ENCODE measurements at places on chromosomes 6 and 20.

- DNase-seq, result no peak
Observed at GRCh38 chr6:127404594-127405178, 54.5 kb downstream of the KIAA0408 start.

DNA sequence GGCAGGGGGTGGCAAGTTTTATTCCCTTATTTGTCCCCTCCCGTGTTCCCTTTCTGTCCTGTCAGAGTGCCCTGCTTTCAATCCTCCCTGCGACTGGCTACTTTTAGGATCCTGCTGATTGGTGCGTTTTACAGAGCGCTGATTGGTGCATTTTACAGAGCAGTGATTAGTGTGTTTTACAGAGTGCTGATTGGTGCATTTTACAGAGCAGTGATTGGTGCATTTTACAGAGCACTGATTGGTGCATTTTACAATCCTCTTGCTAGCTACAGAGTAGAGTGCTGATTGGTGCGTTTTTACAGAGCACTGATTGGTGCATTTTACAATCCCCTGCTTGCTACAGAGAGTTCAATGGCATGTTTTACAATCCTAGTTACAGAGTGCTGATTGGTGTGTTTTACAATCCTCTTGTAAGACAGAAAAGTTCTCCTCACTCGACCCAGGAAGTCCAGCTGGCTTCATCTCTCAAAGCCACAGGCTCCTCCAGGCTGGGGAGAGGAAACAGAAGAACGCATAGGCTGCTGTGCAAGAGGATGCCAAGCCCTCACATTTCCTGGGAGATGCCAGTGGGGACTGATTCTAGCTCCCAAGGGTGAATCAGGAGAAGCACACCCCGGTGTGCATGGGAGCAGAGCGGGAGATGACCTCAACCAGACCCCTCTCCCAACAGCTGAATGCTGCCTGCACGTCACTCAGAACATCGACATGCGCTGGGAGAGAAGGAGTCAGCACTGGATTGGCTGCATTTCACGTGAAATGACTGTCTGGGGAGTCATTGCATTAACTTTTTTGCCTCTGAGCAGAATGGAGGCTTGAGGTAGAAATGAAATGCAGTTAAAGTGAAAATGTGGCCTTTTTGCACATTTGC, 48.3 kb upstream of the SLC22A23 start:
- no peak for DNase-seq

GRCh38 chr20:63382551-63383300, 21.6 kb upstream of the CHRNA4 start:
- DNase-seq, result no peak

- DNase-seq, result no peak
Observed at GRCh38 chr20:53755733-53756531, 162.3 kb upstream of the ZNF217 start.

DNA sequence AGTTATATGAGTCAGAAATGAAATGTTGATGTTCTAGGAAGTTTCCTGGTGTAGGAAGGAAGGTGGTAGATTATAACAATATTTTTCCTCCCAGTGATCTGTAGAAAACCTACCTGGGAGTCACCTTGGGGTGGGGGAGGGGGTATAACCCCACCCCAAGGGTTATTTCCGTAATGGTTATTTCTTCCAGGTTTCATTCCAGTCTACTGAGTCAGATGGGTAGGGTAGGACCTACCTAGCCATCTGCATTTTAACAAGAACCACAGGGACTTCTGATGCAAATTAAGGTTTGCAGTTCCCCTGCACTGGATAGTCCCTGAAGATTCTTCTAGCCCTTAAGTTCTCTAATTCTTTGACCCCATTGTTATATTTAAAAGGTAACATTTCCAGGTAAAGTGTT, 88.9 kb downstream of the ARMC2 start:
- DNase-seq, result no peak

GRCh38 chr20:19928328-19929011, 88.7 kb upstream of the NAA20 start:
- DNase-seq, result no peak

DNA sequence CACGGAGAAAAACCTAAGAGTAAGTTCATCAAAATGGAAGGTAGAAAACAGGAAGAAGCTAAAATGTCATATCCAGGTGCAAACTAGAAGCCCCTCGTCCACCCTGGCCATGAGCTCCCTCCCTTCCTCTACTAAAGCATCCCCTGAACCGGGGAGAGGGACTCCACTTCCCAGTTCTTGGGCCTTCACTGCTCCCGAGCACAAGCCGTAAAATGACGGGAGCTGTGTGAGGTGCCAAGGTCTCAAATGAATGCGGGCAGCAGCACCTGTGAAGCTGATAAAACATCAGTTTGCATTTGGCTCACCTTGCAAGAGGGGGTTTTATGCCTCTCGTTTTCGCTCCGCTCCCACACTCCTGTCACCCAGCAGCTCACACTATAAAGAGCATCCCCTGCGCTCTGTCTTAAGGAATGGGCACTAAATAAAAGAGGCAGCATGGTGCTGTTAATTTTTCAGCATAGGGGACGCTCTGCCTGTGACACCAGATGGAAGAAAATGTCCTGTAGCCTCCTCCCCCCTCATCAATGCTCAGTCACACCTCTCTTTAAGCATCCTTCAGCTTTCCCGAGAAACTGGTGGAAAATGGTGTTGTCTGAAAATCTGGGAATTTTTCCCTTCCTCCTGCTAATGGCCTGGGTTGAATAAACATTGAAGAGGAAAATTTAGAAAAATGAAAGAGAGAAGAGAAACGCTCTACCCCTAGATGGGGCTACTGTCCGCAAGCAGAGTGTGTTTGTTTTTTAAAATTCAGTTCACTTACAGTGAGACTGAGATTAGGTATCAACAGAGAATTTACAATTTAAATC, 563.0 kb upstream of the AGPAT4 start:
- DNase-seq, result no peak

GRCh38 chr20:14783766-14784165, 446.4 kb upstream of the FLRT3 start:
- no peak for DNase-seq

DNA sequence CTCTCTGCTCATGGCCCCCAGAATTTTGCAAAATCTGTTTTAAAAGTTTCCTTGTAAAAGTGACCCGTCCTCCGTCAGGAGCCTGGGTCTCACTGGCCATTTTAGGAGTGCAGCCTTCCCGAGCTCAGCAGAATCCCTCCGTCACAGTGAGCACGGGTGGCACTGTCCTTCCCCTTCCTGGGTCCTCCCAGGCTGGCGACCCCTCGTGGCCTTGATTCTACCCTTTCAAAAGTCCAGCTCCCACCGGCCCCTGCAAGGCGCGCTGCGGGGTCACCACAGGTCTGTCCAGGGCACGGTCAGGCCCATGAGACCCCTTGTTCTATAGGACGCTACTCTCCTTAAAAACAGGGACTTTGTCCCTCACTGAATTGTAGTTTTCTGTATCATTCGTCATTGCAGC, 112.7 kb downstream of the PSMB1 start:
- DNase-seq, result no peak

- no peak for DNase-seq
Observed at GRCh38 chr20:46230801-46231282, 77.5 kb downstream of the CDH22 start.

GRCh38 chr20:40467067-40467466, 222.0 kb downstream of the MAFB start:
- DNase-seq, result no peak

GRCh38 chr6:5730585-5731263, 276.0 kb downstream of the NRN1 start:
- no peak for DNase-seq

DNA sequence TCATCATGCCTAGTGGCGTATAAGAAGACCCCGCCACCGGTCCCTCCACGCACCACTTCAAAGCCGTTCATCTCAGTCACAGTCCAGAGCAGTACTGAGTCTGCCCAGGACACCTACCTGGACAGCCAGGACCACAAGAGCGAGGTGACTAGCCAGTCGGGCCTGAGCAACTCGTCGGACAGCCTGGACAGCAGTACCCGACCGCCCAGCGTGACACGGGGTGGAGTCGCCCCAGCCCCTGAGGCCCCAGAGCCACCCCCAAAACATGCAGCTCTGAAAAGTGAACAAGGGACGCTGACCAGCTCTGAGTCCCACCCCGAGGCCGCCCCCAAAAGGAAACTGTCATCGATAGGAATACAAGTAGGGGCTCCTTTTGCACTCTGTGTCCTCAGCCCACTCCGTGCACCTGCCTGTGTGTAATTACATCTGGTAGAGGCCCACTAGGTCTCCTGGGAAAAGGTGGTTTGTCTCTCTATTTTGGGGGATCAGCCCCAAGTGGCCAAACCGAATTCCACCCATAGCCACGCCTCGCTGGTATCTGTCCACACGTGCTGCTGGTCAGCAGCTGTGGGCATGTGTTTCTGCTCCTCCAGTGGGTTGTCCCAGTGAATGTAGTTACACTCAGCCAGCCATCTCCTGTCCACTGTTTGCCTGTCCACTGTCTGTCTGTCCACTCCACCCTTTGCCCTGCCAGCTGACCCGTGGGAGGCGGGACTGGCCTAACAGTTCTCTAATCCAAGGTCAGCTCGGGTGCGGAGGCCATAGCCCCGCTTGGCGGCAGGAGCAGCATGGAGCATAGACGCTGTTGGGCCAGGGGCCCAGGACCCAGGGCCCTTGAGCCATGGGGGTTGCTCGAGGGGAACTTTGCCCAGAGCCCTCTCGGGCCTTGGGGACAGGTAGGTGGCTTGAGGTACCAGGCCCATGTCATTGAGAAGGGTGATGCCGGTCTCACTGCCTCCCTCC, 44.3 kb upstream of the MYL9 start:
- DNase-seq, result no peak

GRCh38 chr20:35332540-35333200, 40.4 kb upstream of the FAM83C start:
- DNase-seq, result no peak

DNA sequence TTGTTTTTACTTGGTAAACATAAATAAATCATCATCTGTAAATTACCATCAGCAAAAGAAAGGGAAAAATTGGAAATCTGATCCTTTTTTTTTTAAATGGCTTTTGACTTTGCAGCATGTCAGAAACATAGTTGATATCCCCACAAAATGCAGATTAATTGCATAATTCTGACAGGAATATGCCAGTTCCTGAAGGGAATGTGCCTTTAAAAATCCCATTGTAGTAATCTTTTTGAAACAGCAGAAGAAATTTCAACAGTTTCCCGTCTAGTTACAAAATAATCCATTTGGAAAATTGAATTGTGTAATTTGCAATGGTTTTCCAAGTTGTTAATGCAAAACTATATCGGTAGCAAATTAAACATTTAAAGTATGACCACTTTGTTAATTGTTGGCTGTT, 95.2 kb downstream of the DOK5 start:
- DNase-seq, result no peak

DNA sequence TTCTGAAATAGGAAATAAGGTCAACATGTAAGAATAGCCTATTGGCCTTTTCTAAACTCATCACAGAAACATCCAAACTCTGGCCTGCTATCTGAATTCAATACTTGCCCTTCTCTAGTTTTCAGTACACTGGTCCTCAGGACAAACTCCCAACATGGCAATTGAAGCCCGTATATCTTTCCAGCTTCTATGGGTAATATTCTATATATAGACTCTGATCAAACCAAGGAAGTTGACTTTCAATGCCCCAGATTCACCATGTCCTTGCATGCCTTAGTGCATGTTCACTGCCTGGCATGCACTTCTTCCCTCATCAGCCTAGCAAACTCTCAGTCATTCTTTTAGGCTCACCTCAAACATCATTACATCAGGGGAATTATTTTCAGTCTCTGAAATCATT, 73.2 kb downstream of the RSPO3 start:
- DNase-seq, result no peak

Data from activated CD4-positive, alpha-beta T cell treated with anti-CD3 and anti-CD28 coated beads, Interleukin-2, amount 50 U/mL, for 24 hours (primary cell).